ENCODE measurements at places on chromosomes 1 and 21. TPM values are rescaled to one million over a fixed set of nuclear protein-coding genes. Genes with fewer than 3 reads are reported as not detected.

LIN28A gene
- not detected for total RNA-seq

DNA sequence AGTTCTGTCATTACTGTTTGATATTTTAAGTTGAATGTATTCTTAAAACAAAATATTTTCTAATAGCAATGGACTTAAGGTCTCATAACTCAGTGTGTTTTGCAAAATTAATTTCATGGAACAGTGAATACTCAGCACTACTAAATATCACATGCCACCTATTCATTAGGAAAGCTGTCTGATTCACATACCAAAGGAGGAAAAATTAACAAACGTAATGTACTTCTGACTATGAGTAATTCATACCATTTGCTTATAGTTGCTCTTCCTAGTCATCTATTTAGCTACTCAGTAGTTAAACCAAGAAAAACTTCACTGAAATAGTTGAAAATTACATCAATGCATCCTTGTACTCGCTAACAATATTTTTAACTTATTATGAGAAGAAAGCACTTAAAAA, 35.2 kb downstream of the TP53BP2 start:
- DNase-seq = no peak

- no peak for DNase-seq
Measured at GRCh38 chr1:43841321-43842174, 92.1 kb upstream of the ARTN start.

DNA sequence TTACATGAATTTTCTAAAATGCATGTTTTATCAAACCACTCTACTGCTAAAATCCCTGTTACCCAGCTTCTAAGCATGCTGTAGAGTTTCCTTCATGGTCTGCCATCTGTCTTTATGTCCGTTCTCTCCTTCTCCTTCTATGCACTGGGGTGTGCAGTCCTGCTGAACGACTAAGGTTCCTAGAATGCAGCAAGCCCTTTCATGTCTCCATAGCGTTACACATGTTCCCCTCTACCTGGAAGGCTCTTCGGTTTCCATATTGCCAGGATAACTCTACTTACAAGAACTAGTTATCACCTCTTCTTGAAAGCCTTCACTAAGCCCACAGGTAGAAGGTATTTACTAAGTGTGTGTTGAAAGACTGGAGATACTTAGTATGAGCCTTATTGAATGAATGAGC, 22.2 kb downstream of the DNM3 start:
- DNase-seq = no peak

DNA sequence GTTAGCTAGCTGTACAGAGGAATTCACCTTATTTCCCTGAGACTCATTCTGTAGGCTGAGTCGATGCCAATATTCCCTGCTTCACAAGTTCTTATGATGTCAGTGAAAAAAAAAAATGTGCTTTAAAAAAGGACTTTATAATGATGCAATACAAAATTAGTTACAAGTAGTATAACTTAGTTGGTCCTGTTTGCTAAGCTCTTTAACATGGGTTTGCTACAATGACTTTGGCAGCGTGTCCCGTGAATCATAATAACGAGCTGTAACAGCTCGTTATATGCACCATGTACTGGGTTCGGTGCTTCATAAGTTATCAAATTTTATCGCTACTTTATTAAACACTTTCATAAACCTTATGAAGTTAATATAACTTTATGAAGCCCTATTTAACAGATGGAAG, 349.7 kb downstream of the LMX1A start:
- no peak for DNase-seq

DNA sequence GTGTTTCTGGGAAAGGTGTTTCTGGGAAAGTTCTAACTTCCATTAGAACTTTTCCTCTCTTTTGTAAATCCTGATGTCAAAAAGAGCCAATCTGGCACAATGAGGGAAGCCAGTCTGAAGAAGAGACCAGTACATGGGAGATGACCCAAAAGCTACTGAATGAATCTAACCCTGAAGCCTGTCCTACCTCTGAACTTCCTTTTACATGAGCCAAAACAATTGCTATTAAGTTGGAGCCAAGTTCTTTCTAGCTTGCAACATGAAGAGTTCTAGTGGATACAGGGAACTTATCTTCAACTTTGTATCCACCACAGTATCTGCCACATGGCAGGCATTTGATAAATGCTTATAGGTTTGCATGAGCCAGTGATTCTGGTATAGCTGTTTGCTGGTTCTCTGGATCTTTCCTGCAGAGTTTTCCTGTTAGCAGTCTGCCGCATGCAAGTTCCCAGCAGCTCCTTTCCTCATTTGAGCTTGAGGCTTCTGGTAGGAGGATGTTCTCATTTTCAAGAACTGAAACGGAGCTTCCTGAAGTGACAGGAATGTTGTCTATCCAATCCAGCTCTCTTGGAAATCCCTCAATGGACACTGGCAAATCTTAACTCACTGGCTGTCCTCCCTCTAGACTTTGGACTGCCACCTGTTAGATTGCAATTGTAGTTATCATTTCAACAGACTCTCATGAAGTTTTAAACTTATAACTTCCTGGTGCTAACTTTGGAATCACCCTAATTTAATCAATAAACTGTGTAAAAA, 73.1 kb upstream of the LPGAT1 start:
- DNase-seq = no peak

- no peak for DNase-seq
Measured at GRCh38 chr1:159756397-159756796, 24.4 kb upstream of the DUSP23 start.

DNA sequence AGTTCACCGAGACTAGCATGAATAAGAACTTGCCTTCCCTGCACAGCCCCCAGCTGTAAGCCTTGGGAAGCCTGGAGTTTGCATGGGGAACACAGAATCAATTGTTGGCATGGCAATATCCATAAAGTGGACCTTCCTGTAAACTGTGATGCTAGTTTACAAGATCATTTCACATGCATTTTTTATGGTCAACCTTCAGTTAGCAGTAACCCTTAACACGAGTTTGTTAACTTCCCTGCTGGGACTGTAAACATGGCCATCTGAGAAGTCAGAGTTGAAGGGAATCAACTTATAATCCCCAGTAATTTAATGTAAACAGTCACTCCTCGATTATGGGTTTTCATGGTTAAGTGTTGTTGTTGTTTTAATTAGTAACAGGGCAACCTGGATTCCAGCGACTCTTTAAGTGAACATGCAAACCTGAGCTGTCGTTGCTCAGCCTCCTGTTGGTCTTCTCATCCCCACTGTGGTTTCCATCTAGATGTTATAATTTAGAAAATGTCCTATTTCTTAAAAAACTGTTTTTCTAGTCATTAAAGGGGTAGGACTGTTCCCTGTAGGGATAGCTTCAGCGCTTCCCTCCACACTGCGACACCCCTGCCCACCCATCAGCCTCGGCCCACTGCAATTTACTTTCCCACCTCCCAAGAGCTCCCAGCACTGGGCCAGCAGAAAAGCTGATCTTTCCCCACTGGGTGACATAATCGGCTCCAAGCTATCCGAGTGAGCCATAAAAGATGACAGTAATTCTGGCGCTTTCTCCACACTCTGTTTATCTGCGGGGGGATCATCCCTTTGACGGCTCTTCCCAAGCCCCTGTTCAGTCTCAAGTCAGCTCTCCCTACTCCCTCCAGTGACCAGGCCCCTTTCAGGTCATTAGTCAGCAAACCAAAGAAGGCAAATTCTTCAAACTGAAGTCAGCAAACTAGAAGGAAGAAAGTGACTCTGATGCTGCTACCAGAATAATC, 107.6 kb upstream of the IPO9 start:
- DNase-seq = peak; percentile 46

GPN2 gene
- 22.7 TPM for total RNA-seq

GNG12 gene
- total RNA-seq = 67.8 TPM

DNA sequence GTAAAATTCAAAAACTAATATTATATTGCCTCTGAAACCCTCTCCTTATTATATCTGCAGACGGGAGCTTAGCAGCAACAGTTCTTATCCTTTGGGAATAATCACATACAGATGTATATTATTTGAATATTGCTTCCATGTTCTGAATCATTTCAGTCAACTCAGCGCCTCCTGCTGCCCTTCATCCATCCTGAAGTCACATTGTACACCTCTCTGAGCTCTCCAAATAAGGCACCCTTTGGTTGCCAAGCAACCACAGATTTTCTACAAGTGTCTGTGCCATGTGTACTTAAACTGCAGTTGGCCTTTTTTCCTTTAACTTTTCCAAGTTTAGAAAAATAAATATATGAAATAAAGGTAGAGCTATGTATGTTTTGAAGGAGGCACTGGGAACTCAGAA, 384.3 kb downstream of the LRRIQ3 start:
- DNase-seq = no peak

DNA sequence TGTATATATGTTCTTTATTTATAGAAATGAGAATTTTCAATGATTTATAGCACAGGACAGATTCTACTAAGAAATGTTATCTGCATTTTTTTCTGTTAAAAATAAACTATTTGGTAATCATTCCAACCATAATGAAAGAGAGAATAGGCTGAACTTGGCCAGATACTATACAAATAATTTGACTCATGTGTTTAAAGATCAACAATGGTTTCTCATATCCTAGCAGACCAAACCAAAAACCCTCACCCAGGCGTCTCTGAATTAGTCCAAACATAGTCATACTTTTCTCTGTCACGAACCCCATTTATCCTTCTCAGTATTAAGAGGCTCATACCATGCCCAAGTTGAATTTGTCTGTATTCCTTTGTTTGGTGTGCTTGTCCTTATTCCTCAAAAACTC, 40.3 kb downstream of the RPE65 start:
- no peak for DNase-seq

- DNase-seq = no peak
Measured at GRCh38 chr21:24895885-24896734, 711.2 kb downstream of the MRPL39 start.

DNA sequence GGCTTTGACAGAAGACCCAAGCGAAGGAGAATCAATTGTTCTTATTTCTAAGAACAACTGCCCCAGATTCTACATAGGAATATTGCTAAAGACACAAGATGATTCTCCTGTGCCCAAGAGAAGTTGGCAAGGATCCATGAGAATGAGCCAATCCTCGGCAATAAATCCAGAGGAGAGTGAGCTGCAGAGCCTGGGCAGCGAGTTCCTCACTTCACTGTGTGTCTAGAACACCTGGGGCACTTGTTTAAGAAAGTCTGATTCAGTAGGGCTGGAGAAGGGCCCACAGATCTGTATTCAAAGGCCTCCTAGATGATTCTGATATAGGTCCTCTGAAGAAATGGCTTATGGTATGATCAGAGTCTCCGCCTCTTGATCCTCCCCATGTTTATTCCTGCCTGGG, 31.8 kb downstream of the GADD45A start:
- DNase-seq = no peak

GRCh38 chr1:78712467-78713051, 62.9 kb downstream of the IFI44 start:
- no peak for DNase-seq

DNA sequence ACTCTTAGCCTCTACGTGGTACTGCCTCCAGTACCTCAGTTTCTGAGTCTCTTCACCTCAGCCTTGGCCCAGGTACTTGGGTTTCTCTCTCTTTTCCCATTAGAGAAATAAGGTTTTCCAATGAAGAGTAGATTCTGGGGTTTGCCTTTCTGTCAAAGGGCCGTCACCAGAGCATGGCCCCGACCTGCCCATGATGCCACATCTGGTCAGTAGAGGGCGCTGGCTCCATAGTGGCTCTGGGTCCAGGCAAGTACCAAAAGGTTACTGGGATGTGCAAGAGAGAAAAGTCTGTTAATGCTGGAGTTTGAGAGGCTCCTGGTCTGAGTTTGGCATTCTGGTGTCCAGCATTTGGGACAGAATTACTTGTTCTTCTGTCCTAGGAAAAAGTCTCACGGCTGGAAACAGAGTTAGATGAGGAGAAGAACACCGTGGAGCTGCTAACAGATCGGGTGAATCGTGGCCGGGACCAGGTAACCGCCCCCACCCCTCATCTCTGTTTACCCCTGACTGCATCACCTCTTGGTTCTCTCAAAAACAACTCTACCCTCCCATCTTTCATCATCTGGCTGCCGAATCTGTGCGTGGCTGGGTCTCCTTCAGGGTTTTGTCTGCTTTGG, 5.3 kb upstream of the TUFT1 start:
- peak; percentile 90 for DNase-seq

All from sciatic nerve (tissue), 2 donors.